A549 treated with dexamethasone at 1 μM for 4 hours (cell line): ENCODE measurements at places on chromosomes 2 and 18. TPM values are rescaled to one million over a fixed set of nuclear protein-coding genes. Genes with fewer than 3 reads are reported as not detected.

The DTNA gene
- 0.05 to 0.35 TPM (median 0.16 TPM) in 4 of 5 replicates, not detected in the other for total RNA-seq

The OTX1 gene
- total RNA-seq = 3.0 to 4.5 TPM (median 4.3 TPM) in 5 replicates

The PLEKHH2 gene
- total RNA-seq = 1.3 to 3.1 TPM (median 2.2 TPM) in 5 replicates

The SDC1 gene
- total RNA-seq = 144 to 235 TPM (median 219 TPM) in 5 replicates

The ACMSD gene
- not detected in 5 replicates for total RNA-seq

The TTLL4 gene
- 20.6 to 29.0 TPM (median 28.3 TPM) in 5 replicates for total RNA-seq

The DLX1 gene
- total RNA-seq = 2.3 to 2.9 TPM (median 2.6 TPM) in 5 replicates

The SCYGR5 gene
- not detected in 5 replicates for total RNA-seq

The CBLN2 gene
- 0.06 to 0.12 TPM (median 0.10 TPM) in 4 of 5 replicates, not detected in the other for total RNA-seq

The GKN1 gene
- 0.24 to 0.56 TPM (median 0.41 TPM) in 5 replicates for total RNA-seq

The MAB21L4 gene
- total RNA-seq = 0.14 to 0.36 TPM (median 0.29 TPM) in 5 replicates

The CD226 gene
- total RNA-seq = 0.07 to 0.21 TPM (median 0.17 TPM) in 5 replicates

The FZD7 gene
- 5.5 to 6.9 TPM (median 6.5 TPM) in 5 replicates for total RNA-seq

The LINC00305 gene
- not detected in 5 replicates for total RNA-seq

The C2orf78 gene
- total RNA-seq = not detected in 5 replicates

The TANK gene
- total RNA-seq = 24.9 to 39.2 TPM (median 32.0 TPM) in 5 replicates

The NEURL3 gene
- 0.39 to 0.61 TPM (median 0.45 TPM) in 5 replicates for total RNA-seq

The CEBPZ gene
- total RNA-seq = 66.5 to 83.0 TPM (median 68.5 TPM) in 5 replicates

The CSRNP3 gene
- total RNA-seq = not detected in 5 replicates

The TMEM200C gene
- not detected in 5 replicates for total RNA-seq

The TYW5 gene
- total RNA-seq = 7.0 to 8.2 TPM (median 7.3 TPM) in 5 replicates

The CYS1 gene
- total RNA-seq = 0.98 to 1.9 TPM (median 1.5 TPM) in 5 replicates

The FBLN7 gene
- total RNA-seq = 0.32 to 0.78 TPM (median 0.57 TPM) in 5 replicates

The SIGLEC15 gene
- not detected in 5 replicates for total RNA-seq

The NT5DC4 gene
- 0.05 TPM in 1 of 5 replicates, not detected in the others for total RNA-seq

The LOXHD1 gene
- not detected in 5 replicates for total RNA-seq

The CCT7 gene
- total RNA-seq = 634 to 838 TPM (median 651 TPM) in 5 replicates

The IL36RN gene
- total RNA-seq = 0.03 to 0.12 TPM in 2 of 5 replicates, not detected in the others

The C2orf81 gene
- total RNA-seq = 3.3 to 3.7 TPM (median 3.6 TPM) in 5 replicates

The C2orf66 gene
- 0.05 TPM in 1 of 5 replicates, not detected in the others for total RNA-seq

The CNGA3 gene
- total RNA-seq = 0.03 to 0.09 TPM (median 0.05 TPM) in 4 of 5 replicates, not detected in the other

The REV1 gene
- total RNA-seq = 9.8 to 13.9 TPM (median 11.9 TPM) in 5 replicates

The SCN7A gene
- not detected in 5 replicates for total RNA-seq

The PCBP1 gene
- 339 to 436 TPM (median 419 TPM) in 5 replicates for total RNA-seq

The GKN2 gene
- total RNA-seq = 1.5 to 2.9 TPM (median 2.0 TPM) in 5 replicates

The POU3F3 gene
- 0.02 TPM in 1 of 5 replicates, not detected in the others for total RNA-seq

The HMSD gene
- 0.03 to 1.2 TPM (median 0.67 TPM) in 3 of 5 replicates, not detected in the others for total RNA-seq

The CNDP1 gene
- total RNA-seq = not detected in 5 replicates

The GPBAR1 gene
- total RNA-seq = 0.17 to 0.59 TPM (median 0.49 TPM) in 5 replicates

The SLC23A3 gene
- 0.45 to 0.75 TPM (median 0.55 TPM) in 5 replicates for total RNA-seq

The TCF23 gene
- total RNA-seq = not detected in 5 replicates
